Activated naive CD4-positive, alpha-beta T cell treated with Interleukin-2 at 50 U/mL for 16 hours (primary cell): ENCODE measurements at places on chromosomes 16 and 17.

DNA sequence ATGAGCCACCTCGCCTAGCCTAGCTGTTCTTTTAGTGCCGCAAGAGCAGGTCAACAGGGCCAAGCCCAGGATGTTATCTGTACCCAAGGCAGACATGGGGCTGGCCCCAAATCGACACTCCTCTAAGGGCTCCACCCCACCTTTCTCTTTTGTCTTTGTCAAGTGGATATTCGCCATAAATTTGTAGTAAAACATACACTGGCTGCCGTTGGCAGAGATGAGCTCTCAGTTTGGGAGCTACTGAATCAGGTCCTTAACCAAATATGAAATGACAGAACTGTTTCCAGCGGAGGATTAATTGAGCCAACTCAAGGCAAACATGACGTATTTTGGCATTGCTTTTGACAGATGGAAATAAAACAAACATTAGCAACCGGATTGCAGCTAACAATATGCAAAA lies 556.9 kb upstream of the CDH5 start:
- DNase-seq = no peak

DNA sequence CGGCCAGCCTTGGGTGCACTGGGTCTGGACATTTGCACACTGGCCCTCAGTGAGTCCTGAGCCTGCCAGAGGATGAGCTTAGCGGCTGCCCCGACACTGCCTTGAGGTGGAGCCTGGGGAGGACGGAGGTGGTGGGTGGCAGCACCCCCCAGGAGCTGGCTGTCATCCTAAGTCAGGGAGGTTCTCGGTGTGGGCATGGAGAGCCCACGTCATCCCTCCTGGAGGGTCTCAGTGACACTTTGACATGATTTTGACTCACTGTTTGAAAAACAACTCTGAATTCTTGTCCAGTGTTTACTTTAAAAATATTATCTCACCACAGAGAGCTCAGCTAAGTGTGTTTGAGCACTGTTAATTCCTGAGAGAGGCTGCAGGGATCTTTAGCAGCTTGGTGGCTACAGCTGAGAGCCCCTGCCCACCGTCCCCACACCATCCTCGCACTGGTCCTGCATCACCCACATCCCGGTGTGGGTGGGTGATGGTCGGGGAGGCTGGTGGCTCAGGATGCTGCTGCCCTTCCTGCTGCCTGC lies 63.1 kb downstream of the BANP start:
- DNase-seq = no peak

GRCh38 chr17:19239544-19239943 lies 2.4 kb downstream of the EPN2 start:
- no peak for DNase-seq

- no peak for DNase-seq
Observed at GRCh38 chr17:11121341-11121985, 119.5 kb upstream of the SHISA6 start.

- DNase-seq = no peak
Observed at GRCh38 chr16:962901-963814, 7.6 kb downstream of the LMF1 start.

- no peak for DNase-seq
Observed at GRCh38 chr17:30005709-30006320, 64.4 kb downstream of the EFCAB5 start.

DNA sequence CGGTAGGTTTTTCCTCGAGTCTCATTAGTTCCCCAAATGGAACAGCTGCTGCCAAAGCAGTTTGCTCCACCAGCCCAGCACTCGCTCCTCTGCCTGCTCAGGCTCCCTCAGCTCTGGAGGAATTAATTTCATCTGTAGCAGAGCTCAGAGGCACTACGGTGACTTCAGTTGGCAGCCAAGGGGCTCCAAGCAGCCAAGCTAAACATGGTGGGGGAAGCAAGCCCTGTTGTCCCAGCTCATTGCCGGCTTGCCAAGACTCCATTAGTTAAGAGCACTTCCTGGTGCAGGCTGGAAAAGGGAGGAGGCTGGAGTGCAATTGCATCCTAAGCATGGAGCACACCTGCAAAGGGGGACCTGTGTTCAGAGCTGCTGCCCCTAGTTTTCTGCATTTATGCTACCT lies 78.7 kb upstream of the GPRC5B start:
- DNase-seq = no peak

- no peak for DNase-seq
Observed at GRCh38 chr16:81843683-81844082, 64.6 kb downstream of the PLCG2 start.

- no peak for DNase-seq
Observed at GRCh38 chr16:13898233-13898632, 21.7 kb upstream of the ERCC4 start.

DNA sequence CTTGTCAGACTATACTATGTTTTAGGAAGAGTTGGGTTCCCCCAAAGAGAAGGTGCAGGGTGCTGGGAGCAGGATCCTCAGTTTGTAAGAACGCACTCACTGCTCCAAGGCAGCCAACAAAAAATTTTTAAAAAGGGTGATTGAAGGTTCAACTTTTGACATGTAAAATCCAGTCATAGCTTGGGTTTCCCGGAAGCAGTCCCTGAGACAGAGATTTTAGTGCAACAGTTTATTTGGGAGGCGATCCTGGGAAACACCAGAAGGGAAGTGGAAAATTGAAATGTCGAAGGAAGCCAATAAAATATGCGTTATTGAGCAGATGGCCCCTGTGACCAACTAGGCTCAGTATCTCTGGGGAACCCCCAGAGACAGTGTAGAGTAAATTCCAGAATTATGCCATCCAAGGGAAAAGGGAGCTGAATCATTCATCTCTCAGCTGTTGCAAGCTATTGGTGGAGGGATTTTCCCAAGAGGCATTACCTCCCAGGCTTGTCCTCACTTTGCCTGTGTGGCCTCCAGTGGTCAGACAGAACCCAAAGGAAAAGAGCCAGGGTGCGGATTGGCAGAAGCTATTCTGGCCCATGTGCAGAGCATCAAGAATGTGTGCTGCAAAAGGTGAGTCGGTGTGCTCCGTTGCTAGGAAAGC lies 72.9 kb downstream of the HS3ST3B1 start:
- DNase-seq = no peak

- DNase-seq = no peak
Observed at GRCh38 chr16:85440744-85441143, 172.4 kb upstream of the GSE1 start.

GRCh38 chr17:35931794-35932425 lies 1.3 kb upstream of the RDM1 start:
- no peak for DNase-seq

GRCh38 chr17:27566671-27567562 lies 64.1 kb upstream of the LGALS9 start:
- no peak for DNase-seq
